Fibroblast of lung (primary cell): ENCODE measurements at places on chromosomes 5 and 9. TPM values are rescaled to one million over a fixed set of nuclear protein-coding genes. Genes with fewer than 3 reads are reported as not detected.

The SLC31A1 gene
- 31.1 and 44.4 TPM in 2 replicates for total RNA-seq

The HMGCS1 gene
- 93.2 and 253 TPM in 2 replicates for total RNA-seq

The LCN10 gene
- not detected in 2 replicates for total RNA-seq

The ROR2 gene
- 27.9 and 39.5 TPM in 2 replicates for total RNA-seq

The MARCOL gene
- total RNA-seq = not detected in 2 replicates

The SLC1A3 gene
- total RNA-seq = 3.1 and 3.3 TPM in 2 replicates

The ARL14EPL gene
- total RNA-seq = not detected in 2 replicates

The GALNT12 gene
- total RNA-seq = 18.2 and 27.2 TPM in 2 replicates

The PCDHA9 gene
- 0.26 and 0.33 TPM in 2 replicates for total RNA-seq

The LURAP1L gene
- total RNA-seq = 87.6 and 94.1 TPM in 2 replicates

The PCDHGA4 gene
- total RNA-seq = 2.8 and 7.6 TPM in 2 replicates

The PPP3R2 gene
- not detected in 2 replicates for total RNA-seq

The ZNF483 gene
- 1.5 and 4.3 TPM in 2 replicates for total RNA-seq

- peak; percentile 83 for DNase-seq
Measured at GRCh38 chr5:123865641-123866040, 353.7 kb downstream of the CSNK1G3 start.

DNA sequence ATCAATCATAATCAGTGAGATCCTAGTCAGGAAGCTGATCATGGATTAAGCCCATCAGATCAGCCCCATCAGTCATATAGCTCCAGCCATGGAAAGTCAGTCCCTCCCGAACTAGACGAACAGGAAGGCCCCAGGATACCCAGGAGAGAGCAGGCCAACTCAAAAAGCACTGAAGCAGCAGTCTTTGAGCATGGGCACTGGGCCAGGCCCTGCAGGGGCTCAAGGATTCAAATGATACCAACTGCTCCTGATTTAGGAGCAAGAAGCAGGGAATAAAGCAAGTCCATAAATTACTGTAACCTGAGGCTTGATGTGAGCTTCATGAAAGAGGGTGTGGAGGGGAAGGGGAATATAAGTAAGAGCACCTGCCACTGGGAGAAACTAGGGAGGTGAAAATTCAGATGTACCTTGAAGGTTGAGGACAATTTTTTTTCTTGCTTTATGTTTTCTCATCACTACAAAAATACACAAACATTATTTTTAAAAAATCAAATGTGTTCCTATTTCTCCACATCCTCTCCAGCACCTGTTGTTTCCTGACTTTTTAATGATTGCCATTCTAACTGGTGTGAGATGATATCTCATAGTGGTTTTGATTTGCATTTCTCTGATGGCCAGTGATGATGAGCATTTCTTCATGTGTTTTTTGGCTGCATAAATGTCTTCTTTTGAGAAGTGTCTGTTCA is 115.2 kb downstream of the SIL1 start:
- no peak for DNase-seq

- DNase-seq = no peak
Measured at GRCh38 chr5:55421074-55421529, 113.3 kb downstream of the MTREX start.

DNA sequence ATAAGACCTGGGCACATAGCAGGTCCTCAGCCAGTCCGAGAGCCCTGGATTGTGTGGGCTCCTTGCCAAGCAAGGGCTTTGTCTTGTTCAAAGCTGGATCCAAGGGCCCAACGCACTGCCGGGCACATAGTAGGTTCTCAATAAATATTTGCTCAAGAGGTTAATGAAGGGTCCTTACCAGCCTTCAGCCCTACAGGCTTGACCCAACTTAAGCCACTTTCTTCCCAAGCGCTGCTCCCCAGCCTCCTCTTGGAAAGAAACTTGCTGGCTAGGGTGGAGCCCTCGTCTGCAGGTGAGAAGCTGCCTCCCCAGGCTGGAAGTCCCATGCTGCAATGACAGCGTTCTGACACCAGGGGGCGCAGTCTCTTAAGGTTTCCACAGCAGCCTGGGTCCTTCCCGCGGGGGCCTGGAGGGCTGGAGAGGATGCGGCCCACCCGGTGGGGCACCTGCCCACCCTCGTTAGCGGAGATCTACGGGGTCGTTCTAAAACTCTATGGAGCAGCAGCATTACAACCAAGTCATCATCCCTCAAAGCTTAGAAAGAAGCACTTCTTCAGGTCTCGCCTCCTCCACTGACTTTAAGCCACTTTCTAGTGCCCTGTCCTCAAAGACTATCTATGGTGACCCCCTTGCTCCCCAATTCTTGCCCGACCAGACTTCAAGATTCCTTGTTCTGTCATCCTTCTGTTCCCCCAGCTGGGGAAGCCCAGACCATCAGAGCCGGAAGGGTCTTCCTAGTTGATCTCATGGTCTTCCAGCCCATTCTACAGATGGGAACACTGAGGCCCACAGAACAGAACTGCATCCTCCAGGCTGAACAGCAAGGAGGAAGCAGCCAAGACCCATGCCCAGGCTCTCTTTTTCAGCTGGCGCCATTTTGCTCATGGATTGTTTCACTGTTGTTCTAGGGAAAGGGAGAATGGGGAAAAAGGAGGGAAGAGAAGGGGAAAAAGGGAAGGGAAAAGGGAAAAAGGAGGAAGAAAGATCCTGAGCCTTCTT is 115.4 kb downstream of the LHX2 start:
- peak; percentile 43 for DNase-seq

DNA sequence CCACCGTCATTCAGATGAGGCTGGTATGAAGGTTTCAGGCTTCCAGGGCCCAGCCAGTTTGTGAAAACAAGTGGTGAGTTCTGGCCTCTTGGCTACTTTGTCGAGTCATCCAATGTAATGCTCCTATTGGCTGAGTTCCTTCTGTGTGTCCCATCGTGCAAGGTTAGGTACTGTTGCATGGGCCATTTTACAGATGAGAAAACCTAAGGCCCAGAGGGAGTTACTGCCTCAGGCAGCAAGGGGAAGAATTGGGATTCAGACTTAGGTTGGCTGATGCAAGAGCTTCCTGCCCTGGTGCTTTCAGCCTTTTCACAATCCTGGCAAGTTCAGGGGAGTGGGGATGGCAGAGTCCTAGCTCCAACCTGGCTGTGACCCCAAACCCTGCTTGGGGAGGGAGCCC is 17.4 kb upstream of the PITX1 start:
- DNase-seq = no peak

DNA sequence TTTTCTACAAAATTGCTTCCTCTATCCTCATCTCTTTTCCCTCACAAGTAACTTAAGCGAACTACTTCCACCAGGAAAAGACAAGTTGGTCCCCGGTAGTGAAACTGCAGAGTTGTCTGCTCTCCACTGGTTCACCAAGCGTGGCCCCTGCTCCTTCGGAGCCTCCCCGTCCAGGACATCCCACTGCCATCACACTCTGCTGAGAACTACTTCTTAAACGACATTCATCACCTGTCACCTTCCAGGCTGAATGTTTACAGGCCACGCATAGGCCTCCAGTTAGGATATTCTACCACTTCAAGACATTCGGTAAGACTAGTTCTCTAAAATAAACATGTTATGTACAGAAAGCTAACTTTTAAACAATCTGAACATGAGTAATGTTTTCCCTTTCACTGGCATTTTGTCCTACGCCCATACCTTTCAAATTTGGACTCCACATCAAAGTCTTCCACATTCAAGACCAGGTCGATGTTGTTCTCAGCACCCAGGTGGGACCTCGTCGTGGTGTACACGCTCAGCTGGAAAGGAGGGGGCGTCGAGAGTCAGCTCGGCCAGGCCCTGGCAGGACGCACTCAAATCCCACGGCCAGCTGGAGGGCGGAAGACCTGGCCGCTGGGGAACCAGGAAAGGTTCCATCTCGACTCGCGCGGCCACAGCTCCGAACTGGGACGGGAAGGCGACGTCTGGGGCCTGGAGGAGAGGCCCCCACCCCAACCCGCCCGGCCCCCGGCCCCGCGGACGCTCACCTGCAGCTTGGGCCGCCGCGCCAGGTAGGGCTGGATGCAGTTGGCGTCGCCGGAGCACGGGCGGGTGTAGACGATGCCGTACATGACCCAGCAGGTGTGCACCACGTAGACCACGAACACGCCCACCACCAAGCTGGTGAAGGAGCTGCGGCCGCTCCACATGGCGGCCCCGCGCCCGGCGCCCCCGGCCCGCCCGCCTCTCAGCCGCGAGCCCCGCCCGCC is 683 bp downstream of the CLPTM1L start:
- DNase-seq = peak; percentile 7

DNA sequence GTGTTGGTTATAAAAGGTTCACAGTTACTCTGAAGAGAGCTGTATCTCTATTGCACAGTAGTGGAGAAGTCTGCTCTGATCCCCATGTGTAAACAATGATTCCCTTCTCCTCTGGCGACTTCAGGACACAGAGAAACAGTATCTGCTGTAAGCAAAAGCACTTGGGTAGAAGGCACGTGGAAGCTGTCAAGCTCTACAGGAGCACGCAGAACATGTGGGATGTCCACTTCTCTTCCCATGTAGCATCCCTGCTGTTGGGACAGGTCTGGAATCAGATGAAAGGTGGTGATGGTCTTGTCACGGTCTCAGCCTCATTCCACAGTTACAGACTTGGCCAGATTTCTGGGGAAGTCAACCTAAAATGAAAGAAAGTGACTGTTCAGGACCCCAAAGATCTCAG is 9.4 kb upstream of the MAPK9 start:
- no peak for DNase-seq

DNA sequence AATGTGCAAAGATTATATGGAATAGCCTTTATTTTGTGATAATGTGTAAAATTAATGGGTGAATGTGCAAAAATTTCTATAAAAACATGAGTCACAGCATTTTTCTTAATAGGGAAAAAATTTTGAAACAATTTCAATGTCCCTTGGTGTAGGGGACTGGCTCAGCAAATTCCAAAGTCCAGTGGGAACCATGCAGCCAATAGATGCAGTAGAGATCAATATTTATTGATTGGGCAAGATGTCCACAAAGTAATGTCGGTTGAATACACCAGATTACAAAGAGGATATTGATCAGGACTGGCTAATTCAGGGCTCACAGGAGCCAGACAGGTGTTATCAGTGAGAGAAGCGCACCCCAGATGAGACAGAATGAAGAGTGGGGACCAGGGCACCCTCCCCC is 62.5 kb downstream of the AMBP start:
- DNase-seq = no peak

- DNase-seq = no peak
Measured at GRCh38 chr5:17839848-17840247, 205.6 kb downstream of the TAF11L14 start.

- DNase-seq = no peak
Measured at GRCh38 chr5:54775645-54776044, 209.7 kb downstream of the ESM1 start.

DNA sequence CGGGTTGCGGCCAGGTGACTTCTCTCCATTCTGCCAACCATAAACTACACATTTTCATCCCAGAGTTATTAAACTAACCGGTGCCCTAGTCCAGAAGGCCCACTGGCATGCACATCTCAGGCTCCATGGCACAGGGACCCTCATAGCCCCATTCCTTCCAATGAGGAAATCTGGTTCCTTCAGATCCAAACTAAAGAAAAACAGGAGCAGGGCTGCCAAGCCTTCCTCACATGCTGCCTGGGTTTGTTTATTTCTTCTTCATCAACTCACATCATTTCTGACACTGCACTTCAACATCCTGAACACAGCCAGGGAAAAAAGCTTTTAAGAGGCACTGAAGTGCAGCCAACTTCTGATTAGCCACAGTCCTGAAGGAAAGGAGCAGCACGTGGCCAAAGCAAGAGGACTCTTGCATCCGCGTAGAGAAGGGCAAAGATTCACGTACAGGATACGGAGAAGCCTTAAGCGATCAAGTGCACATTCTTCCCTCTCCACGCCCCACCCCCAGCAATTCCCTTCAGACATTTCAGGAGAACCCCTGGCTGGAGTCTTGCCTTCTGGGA is 22.5 kb downstream of the LHFPL2 start:
- DNase-seq = peak; percentile 57

GRCh38 chr9:25677301-25678146 is 720 bp downstream of the TUSC1 start:
- DNase-seq = peak; percentile 65

GRCh38 chr9:69243116-69243515 is 69.0 kb downstream of the TJP2 start:
- DNase-seq = no peak

DNA sequence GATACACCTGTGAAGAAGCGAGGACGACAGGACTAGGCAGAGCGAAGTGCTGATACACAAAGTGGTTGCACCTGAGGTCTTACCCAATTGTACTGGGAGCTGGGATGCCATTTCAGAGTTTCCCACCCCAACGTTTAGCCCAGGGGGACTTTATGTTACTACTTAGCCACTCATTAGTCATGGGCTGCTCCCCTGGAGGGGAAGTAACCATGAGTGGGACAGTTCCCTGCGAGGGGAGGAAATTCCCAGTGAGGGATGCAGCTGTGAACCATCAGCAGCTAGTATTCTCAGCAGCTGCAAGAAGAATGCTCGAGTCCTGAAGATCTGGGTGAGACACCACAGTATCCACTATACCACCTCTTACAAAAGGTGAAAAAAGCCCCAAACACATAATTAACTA is 93.7 kb upstream of the ACTBL2 start:
- no peak for DNase-seq

- no peak for DNase-seq
Measured at GRCh38 chr5:150355791-150356190, 1.7 kb upstream of the TCOF1 start.

DNA sequence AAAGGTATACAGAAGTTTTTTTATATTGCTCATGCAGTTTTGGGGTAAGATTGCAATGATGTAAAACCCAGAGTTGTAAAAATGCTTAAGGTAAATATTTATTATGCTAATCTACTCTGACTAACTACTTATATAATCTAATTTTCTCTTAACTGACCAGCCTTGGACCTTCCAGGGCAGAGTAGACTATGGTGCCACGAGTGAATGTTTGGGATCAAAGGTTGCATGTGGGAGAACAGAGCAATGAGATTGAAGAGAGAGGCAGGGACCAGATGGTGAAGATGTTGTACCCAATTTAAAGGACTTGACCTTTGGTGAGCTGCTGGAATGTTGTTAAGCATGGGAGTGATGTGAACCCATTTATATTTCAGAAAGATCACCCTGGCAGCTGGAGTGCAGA is 34.8 kb upstream of the PANK3 start:
- no peak for DNase-seq

DNA sequence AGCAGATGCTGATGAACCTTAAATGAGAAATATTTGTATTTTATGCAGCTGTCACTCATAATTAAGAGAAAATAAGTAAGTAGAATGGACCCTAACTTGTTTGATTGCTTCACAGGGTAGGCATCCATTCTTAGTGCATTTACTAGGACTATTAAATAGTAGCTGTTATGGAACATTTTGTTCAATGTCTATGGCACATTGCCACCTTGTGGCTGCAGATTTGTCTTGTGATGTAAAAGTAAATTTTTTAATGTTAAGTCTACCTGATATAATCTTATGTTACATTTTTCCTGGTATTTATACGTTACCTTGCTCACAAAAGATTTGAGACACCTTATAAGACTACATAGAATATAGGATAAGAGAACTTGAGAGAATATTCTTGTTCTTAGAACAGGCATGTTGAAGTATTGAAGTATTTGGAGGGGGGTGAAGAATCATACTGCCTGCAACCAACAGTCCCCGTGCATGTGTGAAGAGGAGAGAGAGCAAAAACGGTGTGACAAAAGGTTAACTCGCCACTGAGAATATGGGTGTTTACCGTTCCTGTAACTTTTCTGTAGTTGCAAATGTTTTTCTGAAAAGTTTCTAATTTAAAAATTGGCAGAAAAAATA is 161.1 kb downstream of the MAST4 start:
- peak; percentile 53 for DNase-seq
